SW 1271 (cell line): ENCODE measurements at places on chromosomes 16 and 17.

DNA sequence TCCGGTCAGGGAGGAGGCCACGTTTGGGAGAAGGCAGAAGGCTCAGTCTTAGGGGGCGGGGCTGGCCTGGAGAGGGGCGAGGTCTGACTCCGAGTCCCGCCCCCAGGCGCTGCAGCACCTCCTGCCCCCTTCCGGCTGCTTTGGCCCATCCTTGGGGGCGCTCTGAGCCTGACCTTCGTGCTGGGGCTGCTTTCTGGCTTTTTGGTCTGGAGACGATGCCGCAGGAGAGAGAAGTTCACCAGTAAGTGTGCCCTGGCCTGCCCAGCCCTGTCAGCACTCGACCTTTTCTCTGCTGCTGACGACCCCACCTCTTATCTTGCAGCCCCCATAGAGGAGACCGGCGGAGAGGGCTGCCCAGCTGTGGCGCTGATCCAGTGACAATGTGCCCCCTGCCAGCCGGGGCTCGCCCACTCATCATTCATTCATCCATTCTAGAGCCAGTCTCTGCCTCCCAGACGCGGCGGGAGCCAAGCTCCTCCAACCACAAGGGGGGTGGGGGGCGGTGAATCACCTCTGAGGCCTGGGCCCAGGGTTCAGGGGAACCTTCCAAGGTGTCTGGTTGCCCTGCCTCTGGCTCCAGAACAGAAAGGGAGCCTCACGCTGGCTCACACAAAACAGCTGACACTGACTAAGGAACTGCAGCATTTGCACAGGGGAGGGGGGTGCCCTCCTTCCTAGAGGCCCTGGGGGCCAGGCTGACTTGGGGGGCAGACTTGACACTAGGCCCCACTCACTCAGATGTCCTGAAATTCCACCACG lies 1.5 kb downstream of the TNFRSF12A start:
- DNase-seq, result peak; percentile 76

- no peak for DNase-seq
These were observed 224.3 kb downstream of the MSI2 start for GRCh38 chr17:57480438-57481196.

GRCh38 chr16:56606071-56606475 lies 2.3 kb upstream of the MT2A start:
- peak; percentile 40 for DNase-seq

GRCh38 chr17:39975801-39976200 lies 4.8 kb upstream of the PSMD3 start:
- no peak for DNase-seq

GRCh38 chr16:80147026-80147655 lies 393.7 kb upstream of the DYNLRB2 start:
- no peak for DNase-seq

- DNase-seq, result no peak
These were observed 41.6 kb upstream of the IRX6 start for GRCh38 chr16:55282441-55282840.
